ENCODE measurements at places on chromosomes 7 and 10.

DNA sequence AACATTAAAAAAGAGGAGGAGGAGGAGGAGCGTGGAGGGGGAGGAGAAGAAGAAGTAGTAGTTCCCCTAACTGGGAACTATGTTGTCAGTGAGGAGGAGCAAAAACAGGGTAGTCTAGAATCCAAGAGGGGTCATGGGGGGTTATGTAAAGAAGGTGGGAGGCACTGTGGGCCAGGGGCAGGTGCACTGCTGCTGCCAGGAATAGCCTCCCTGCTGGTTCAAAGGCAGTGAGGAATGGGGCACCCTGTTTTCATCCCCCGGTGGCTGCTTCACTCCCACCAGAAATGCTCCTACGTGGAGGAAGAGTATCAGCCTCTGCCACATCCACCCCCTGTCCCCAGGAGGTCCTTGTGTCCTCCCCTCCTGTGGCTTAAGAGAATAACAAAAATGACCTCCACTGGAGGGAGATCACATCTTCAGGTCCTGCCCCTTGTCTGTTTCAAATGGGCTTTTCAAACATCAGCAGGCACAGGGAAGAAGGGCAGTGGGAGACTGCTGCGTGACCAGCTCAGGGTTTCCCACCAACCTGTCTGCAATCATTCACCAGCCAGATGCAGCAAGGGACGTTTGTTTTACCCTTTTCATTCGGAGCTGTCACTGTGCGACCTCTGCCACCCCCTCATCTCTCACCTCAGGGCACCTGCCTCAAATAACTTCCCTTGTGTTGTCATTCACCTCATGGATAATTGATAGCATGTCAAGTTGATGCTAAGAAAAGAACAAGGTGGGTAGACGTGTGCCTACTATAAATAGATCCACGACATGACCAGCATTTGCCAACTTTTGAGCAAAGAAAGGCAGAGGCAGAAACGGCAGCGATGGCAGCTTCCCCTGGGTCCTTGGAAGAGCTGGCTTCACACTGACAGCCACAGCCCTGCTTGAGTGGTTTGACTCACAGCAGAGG lies 92.6 kb downstream of the DGKI start:
- DNase-seq, result no peak

GRCh38 chr10:58590152-58590840 lies 77.6 kb downstream of the BICC1 start:
- DNase-seq, result no peak

DNA sequence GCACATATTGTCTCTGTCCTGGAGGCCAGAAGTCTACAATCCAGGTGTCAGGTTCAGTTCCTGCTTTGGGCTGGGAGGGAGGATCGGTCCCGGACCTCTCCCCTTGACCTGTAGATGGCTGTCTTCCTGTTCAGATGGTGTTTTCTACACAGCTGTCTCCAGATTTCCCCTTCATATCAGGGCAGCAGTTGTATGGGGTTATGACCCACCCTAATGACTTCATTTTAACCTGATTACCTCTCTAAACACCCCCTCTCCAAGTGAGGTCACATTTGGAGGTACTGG lies 38.7 kb downstream of the ZNF467 start:
- DNase-seq, result no peak

DNA sequence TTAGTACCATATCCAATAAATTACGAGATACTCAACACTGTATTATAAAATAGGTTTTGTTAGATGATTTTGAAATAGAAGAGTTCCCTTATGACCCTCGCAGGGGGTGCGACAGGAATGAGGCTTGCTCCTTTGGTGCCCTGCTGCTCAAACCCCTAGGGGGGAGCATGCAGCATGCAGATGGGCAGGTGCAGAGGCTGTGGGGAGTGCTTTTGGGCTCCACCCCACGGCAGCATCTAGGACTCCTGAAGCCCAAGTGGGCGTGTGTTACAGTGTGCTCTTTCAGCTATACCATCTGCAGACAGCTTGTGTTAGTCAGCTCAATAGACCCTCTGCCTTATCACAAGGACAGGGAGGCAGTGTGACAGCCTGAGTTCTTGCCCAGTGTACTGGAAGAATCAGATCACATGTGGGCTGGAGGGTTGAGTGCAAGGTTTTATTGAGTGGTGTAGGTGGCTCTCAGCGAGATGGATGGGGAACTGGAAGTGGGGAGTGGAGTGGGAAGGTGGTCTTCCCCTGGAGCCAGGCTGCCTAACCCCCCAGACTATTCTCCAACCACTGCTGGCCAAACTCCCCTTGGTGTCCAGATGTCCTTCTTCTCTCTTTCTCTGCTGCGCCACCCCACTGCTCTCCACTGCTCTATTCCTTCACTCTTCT lies 3.1 kb upstream of the MRC1 start:
- DNase-seq, result no peak

GRCh38 chr7:42174391-42174912 lies 62.6 kb downstream of the GLI3 start:
- no peak for DNase-seq

- DNase-seq, result no peak
These were observed 51.3 kb downstream of the PRTFDC1 start for GRCh38 chr10:24900888-24901685.

DNA sequence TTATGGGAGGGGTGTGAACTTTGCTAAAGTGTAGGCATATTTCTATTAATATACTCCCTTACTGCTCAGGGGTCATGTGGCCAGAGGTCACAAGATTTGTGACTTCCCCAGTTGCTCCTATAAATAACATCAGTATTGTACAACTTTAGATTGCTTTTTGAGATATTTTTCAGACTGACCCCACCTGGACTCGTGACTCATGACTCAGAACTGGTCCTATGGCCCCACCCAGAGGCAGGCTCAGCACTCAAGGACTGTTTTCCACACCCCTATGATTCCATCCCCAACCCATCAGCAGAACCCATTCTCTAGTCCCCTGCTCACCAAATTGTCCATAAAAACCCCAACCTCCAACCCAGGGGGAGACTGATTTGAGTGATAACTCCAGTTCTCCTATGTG lies 2.7 kb upstream of the CUL2 start:
- no peak for DNase-seq

DNA sequence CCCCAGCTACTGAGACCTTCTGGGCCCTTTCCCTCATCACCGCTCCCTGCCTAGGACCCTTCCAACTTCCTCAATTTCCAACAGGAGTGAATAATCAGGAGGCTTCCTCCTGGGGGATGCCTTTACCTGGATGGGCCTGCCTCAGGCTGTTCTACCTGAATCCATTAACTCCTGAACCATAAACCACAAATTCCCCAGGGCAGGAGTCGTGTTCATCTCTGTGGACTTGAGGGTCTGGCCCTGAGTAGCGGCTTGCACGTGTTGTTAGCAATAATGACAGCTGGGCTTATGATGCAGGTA lies 105.1 kb upstream of the GPR26 start:
- no peak for DNase-seq

DNA sequence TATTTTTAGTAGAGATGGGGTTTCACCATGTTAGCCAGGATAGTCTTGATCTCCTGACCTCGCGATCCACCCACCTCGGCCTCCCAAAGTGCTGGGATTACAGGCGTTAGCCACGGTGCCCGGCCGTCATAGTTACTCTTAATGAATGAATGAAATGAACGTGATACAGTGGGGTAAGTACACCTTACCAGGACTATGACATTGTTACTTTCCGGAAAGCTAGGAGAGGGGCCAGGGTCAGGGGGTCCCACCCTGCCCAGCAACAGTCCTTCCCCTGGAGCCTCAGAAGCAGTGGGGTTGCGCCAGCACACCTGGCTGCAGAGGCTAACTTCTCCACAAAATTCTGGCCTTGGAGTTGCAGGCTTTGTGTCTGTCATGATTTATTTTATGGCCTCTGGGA lies 21.4 kb downstream of the VSTM4 start:
- no peak for DNase-seq

- no peak for DNase-seq
These were observed 13.7 kb downstream of the RAB19 start for GRCh38 chr7:140417456-140418155.

DNA sequence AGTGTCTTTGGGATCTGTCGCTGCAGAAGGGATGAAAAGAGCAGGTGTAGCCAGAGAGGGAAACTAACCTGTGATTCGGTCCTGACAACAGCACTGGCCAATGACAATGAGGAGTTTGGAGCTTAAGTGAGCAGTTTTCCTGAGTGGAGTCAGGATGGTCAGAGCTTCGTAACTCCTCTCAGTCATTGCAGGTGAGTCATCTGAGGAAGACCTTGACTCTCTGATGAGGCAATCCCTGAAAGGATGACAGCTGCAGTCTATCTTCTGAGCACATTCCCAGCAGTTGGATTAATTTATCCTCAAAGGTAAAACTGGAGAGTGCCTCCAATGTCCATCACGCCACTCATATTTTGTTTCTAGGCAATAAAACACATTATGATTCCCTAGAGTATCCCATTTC lies 401.9 kb downstream of the POM121L12 start:
- no peak for DNase-seq

DNA sequence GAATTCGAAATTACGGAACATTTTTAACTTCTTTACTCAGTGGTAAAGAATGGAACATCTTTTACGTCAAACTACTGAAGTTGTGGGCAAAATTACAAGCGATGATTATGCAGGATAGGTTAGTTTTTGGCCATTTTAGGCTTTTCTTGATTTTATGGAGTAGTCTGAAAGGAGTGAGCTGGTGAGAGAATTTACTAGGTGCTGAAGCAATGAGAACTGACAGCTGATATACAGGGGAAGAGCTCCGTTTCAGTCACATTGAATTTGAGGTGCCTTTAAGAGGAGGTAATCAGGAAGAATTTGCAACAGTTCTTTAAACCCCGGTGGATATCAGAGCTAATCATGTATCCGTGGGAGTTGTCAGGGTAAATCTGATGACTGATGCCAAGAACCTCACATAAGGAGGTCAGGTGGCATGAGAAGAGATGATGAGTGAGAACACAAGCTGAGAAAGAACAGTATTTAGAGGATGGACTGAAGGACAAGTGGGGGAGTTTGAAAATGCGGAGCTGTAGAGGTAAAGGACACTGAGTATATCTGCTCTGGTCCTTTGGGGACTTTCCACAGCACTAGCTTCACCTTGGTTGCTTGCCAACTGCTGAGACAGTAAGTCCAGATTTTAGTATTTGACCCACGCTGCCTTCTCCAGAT lies 104.3 kb downstream of the AHR start:
- DNase-seq, result no peak

DNA sequence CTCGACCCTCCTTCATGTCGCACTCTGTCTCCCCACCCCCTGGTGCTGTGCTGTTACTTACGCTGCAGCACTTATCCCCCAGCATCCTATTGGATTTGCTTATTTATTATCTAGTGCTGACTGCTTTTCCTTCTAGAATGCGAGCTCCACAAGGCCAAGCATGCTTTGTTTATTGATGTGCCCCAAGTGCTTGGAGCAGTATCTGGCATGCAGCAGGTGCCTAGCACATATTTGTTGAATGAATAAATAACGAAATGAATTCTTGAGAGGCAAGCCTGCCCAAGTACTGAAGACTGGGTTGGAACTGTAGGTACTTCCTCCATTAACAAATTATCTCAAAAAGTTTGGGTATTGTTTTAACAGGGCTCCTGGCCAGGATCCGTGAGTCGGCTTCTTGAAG lies 24.8 kb upstream of the ZNF32 start:
- no peak for DNase-seq

- no peak for DNase-seq
These were observed 38.9 kb upstream of the GDF10 start for GRCh38 chr10:47261121-47261520.

DNA sequence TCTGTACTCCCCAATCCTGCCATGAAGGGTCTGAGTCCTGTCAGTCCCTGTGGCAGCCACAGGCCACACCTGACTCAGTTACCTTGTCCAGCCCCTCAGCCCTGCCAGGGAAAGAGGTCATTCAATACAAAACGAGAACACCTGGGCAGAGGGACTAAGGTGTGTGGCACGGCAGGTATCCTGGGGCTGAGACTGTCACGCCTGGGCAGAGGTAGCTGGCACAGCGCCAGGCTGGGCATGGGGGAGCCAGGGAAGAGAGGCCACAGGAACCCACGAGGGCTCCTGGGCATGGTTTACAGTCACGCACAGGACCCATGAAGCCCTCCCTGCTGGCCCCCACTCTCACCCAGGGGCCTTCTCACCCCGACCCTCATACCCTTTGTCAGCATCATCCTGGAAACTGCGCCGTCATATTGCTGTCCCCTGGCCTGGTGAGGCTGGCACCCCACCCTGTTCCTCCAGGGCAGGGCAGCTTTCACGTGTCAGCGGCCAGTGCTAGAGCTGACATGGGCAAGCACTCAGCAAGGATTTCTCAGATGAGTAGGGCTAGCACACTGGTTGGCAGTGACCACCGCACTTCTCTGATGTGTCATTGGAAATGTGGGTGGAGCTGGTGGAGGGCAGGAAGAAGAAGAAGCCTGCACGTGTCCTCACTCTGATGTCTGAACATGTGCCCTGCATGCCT lies 42.7 kb downstream of the LRRC18 start:
- no peak for DNase-seq

- DNase-seq, result no peak
These were observed 102.0 kb downstream of the HTR5A start for GRCh38 chr7:155172141-155172540.

DNA sequence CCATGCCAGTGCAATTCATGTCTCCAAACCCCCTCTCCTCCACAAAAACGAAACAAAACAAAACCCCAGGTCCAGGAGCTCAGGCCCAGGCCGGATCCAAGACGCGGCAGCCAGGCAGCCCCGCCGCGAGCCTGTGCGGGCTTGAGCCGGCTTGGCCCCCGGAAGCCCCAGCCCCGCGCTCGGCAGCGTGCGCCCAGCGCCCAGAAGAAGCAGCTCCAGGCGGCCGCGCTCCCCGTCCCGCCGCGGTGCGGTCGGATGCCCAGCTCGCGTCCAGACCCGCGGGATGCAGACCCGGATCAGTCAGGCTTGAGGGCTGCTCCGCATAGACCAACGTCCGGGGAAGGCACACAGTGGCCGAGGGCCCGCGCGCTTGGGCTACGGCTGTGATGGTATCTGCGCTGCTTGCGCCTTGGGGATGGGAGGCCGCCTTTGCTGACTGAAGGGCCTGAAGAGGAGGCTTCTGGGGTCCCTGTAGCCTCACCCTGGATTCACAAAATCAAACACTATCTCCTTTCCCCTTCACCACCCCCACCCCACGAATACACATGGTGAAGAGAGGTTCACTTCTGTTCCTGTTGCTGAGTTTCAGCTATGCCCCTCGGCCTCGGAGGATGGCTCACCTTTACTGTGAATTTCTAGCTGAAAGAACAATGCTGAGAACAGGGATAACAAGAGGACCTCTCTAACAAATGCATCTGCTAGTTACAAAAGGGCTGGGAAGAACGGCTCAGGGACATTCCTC lies 79.9 kb upstream of the EN2 start:
- no peak for DNase-seq

GRCh38 chr10:35535136-35535535 lies 70.0 kb upstream of the GJD4 start:
- DNase-seq, result no peak

DNA sequence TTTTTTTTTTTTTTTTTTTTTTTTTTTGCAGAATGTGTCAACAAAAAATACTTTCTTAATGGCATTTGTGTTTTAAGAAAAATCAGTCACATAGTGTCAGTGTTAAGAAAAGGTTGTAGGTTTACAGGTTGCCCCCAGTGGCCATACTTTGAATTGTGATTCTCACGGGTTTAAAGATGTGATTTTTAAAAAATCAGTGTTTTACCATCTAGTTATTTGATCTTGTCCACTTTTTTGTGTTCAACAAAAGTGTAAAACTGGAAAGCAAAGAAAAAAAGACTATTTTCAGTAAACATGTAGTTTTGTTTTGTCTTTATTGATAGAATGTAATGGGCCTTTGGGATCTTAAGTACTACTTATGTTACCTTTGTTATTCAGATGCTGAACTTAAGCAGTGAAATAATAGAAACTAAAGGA lies 25.7 kb downstream of the SUV39H2 start:
- no peak for DNase-seq

- no peak for DNase-seq
These were observed 842 bp downstream of the ZNF22 start for GRCh38 chr10:45001381-45002148.

Measured in iPS DF 6.9 (cell line).